ENCODE measurements at places on chromosomes 7 and 10.

DNA sequence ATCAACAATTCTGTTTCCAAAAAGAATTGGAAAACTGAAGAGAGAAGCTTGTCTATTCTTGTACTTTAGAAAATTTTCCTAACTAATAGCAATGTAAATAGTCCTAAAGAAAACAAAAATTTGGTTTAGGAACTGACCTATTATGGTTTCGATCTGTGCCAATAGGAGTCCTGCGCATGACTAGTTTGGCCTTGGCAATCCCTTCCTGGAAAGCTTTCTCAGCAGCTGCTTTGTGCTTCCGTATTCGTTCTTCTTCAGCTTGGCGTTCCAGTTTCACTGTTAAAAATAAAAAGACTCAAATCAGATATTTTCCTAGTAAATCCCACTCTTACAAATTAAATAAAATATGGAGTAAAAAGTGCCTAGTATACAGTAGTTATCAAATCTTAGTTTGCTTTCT is 36.6 kb downstream of the FZD9 start:
- no peak for DNase-seq

- no peak for DNase-seq
Observed at GRCh38 chr7:132073920-132074589, 502.2 kb downstream of the PLXNA4 start.

DNA sequence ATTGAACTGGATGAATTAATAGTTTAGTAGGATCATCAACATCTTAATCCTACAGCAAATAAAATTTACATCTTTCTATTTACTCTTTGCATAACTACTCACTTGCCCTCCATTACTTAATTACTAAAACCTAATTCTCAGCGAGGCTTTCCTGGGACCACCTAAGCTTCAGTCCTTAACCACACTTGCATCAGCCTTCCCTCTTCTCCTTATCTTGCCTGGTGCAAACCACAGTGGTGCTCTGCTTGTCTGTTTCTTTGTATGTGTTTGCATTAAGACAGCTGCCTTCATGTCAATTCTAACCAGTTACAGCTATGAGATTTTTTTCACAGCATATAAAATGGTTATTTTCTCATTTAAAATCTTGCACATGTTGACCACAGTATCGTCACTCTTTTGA is 72.6 kb upstream of the ZNF92 start:
- DNase-seq, result no peak

DNA sequence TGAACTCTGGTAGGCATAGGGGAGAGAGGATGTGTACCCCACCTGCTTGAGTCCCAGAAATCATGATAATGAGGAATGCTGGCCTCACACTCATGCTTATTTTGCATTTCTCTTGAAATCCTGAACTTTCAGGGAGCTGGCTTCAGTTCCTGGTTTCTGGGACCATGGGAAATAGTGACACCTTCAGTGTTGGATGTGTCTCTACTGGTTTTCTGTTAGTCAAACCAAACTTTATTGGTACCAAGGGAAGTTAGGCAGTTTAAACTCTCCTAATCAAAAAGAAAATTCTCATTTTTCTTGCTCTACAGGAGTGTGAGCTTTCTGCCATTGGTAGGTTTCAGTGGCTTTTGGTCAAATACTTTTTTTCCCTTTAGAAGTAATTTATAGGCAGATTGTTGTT is 11.8 kb upstream of the PCGF5 start:
- no peak for DNase-seq

- DNase-seq, result no peak
Observed at GRCh38 chr7:99395616-99396327, 12.6 kb downstream of the PDAP1 start.

DNA sequence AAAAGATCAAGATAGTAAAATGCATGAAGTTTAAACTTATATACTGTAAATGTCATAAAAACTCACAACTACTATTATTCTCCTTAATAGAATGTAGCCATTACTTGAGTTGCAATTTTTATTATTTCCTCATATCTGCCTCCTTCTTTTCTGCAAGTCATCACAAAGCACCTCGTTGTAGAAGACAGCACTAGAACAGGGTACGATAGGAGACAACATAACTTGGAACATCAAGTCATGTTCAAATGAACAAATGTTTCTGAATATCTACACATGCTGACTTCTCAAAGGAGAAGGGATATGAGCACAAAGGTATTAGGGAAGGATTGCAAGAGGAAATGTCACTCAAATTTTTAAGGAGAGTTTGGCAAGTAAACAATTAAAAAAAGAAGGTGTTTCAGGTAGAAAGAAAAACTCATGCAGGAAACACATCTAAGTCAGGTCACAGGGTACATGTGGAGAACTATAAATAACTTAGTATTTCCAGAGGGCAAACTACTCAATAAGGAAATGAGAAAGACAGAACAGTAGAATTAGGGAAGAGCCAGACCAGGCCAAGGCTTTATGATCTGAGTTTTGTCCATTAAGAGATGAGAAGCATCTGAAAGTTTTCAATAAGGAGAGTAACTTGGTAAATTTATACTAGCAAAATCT is 186.7 kb downstream of the CRPPA start:
- DNase-seq, result no peak

GRCh38 chr10:58433571-58433970 is 48.4 kb downstream of the TFAM start:
- no peak for DNase-seq

GRCh38 chr10:83166344-83166743 is 973.0 kb upstream of the GHITM start:
- DNase-seq, result peak; percentile 54

DNA sequence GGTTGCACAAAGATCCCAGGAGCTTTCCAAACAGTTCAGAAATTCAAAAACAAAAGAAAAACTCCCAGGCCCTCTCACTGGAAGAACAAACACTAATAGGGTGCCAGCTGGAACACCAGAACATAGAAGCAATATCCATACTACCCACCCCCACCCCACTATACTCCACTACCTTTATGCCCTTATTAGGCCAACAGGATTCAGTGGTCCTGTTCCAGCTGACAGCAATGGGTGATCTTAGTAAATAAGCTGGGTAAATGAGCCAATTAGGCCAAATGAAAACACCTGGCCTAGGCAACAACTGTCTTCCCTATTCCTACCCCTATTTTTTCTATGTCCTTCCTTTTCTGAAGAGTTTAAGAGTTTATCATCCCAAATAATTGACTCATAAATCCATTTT is 11.7 kb downstream of the NOC3L start:
- no peak for DNase-seq

GRCh38 chr7:45882465-45882810 is 5.8 kb upstream of the IGFBP1 start:
- no peak for DNase-seq

GRCh38 chr10:99929360-99929759 is 80.4 kb downstream of the DNMBP start:
- DNase-seq, result no peak

- no peak for DNase-seq
Observed at GRCh38 chr10:24589265-24589664, 134.4 kb downstream of the ARHGAP21 start.

DNA sequence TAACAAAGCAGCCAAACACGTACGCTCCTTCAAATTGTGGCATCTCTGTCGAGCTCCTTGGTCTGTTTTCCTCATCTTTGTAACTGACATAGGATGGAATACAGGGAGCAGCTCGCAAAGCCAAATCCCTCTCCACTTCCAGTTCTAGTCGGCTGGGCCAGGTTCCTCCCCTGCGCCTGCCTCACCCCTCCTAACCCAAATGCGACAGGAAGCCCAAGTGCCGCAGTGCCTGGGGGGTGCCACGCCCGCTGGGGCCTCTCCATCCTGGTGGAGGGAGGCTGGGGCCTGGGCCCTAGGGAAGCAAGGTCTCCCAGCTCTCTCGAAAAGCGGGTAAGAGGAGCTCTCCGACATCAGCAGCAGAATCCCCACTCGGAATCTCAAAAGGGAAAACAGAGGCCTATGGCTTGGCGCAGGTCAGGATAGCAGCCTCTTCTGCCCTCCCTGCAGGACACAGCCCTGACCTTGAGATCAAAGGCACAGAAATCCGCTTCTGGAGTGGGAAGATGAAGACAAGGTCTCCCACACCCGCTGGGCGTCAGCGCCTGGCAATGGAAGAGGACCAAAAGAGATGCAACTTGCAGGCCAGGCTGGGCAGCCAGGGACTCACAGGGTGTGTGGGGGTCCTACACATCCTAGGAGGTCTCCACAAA is 165.8 kb downstream of the NRF1 start:
- DNase-seq, result no peak

Measured in BE2C (cell line).